Esophagus mucosa (tissue), 1 donor: ENCODE measurements at places on chromosomes 5 and 9.

- peak; percentile 44 for ATAC-seq
Measured at GRCh38 chr9:93071464-93071863, 13.0 kb downstream of the SUSD3 start.

- no peak for ATAC-seq
Measured at GRCh38 chr5:97931829-97932228, 748.8 kb upstream of the RIOK2 start.

GRCh38 chr5:147995846-147996245 is 67.9 kb upstream of the SPINK5 start:
- no peak for ATAC-seq

DNA sequence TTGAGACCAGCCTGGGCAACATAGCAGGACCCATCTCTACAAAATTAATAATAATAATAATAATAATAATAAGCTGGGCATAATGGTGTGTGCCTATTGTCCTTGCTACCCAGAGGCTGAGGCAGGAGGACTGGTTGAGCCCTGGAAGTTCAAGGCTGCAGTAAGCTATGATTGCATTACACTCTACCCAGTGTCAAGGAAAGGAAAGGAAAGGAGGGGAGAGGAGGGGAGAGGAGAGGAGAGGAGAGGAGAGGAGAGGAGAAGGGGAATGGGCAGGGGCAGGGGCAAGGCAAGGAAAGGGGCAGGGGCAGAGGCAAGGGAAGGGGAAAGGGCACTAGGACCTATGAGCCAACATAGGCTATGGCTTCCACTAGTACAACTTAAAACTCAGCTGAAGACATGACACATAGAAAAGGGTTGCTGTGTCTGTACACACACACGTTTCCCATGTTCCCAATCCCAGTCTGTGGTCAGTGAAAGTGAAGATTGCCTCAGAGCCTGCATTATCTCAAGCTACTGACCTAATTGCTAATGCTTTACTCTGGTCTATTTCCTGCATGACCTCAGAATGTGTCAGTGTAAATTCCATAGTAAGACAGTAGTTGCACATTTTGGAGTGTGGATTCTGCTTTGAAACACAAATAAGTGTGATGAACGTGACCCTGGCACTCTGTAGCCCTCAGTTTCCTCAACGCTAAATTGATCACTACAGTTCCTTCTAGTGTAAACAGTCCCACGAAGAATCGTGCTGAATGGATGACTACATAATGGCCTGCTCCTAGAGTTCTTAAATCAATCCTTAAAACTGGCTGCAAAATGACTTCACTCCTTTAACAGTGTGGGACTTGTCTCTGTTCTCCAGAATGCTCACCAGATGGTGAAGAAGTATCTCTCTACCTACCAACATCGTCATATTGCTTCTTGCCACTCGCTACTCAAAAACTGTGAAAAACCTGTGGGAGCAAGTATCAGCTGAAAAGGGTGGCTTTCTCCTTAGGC is 497.0 kb downstream of the RAB3C start:
- peak; percentile 59 for ATAC-seq

DNA sequence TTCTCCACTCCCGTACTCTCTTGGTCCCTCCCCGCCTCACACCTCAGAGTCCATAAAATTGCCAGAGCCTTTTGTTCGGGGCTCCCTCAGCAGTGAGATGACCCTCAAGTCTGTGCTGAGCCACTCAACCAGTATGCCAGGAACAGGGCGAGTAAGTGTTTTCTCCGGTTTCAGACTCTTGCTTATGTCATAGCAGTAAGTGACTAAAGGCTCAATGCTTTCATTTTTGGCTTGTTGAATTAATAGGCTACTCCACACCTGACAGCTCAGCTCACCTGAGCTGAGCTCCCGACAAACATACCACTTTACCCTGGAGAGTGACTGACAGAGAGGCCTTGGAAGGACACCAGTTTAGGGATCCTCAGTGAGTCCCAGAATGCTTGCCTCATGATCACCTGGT is 30.5 kb downstream of the PCSK1 start:
- no peak for ATAC-seq
